Peyer's patch (tissue), 4 donors: ENCODE measurements at places on chromosomes 12 and 14.

DNA sequence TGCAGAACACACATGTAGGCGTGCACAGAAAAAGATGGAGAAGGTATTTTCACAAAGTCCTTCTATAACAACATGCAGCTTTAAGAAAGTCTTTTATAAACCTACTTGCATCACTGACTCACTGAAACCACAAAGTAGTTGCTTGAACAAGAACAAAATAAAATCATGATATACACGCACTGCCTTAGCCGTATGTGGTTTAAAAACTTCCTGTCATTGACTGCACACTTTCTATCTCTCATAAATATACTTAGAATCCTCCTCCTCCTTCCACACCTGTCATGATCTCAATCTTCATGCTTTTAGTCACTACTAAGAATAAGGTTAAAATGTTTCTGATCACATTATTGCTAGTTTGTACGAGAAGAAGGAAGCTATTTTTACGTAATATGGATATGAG is 31.8 kb upstream of the RAD51AP1 start:
- DNase-seq: no peak

DNA sequence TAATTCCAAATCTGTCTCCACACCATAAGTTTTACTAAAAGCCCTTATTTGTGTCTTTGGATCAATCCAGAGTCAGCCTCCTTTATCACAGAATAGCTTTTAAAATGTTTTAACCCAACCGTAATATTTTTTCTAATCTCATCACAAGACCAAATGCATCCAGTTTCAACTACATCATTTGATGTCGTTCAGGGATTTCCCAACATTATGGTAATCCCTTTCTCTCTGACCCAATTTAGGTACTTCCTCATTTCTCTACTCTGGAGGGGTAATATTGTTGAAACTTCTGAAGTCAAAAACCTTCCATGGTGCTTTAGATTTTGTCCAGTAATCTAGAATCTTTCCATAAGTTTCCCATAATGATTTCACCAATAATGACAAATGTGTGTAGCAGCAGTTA is 596.8 kb downstream of the SOX5 start:
- DNase-seq: no peak

GRCh38 chr14:99067141-99067920 is 204.7 kb downstream of the BCL11B start:
- no peak for DNase-seq

GRCh38 chr12:65238609-65239008 is 39.9 kb upstream of the MSRB3 start:
- DNase-seq: no peak

DNA sequence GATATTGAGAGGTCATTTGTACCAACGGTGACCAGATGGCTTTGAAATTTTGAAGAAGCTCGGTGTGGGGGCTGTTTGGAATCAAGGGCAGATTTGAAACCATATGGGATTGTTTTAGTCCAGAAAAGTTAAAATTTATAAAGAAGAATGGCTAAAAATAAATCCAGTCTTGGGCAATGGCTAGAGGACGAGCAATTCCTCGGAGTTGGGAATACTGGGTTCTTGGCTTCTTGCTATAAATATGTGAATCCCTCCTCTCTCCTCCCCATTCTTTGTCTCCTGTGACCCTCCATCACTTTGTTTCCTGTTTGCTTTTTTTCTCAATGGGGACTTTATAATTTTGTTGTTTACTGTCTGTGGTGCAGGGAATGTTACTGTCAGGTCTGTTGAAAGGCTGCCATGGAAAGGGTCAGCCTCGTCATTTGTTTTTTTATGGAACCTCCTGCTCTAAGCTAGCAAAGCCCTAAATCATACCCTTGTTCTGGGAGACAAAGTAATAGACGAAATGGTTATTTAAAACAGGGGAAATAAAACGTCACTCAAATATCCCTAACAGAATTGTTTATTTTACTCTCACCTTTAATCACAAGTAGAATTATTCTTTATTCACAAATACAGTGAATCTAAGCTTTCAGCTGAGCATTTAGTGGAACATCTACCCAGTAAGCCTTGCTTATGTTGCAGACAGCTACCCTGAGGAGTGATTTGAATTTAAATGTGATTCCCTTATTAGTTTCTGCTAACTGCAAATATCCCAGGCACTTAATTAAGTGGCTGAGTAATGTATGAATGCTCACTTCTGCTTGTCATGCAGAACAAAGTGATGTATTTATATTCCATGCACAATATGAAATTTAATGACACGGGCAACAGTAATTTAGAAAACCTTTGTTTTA is 273.1 kb upstream of the NOVA1 start:
- DNase-seq: no peak

DNA sequence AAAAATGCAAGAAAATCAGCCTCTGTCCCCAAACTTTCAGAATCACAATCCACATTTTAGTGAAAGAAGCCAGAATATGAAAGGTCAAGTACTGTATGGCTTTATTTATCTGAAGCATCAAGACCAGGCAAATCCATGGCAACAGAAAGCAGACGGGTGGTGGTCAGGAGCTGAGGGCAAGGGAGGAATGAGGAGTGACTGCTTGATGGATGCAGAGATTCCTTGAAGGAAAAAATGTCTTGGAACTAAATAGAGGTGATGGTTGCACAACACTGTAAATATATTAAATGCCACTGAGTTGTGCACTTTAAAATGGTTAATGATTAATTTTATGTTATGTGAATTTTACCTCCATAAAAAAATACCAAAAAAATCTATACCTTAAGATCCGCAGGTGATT is 165.1 kb downstream of the GXYLT1 start:
- no peak for DNase-seq

GRCh38 chr14:31084385-31084784 is 58.2 kb upstream of the STRN3 start:
- no peak for DNase-seq

GRCh38 chr12:65016881-65017650 is 104.0 kb downstream of the WIF1 start:
- no peak for DNase-seq

GRCh38 chr14:59739794-59740193 is 130.8 kb downstream of the RTN1 start:
- DNase-seq: no peak

DNA sequence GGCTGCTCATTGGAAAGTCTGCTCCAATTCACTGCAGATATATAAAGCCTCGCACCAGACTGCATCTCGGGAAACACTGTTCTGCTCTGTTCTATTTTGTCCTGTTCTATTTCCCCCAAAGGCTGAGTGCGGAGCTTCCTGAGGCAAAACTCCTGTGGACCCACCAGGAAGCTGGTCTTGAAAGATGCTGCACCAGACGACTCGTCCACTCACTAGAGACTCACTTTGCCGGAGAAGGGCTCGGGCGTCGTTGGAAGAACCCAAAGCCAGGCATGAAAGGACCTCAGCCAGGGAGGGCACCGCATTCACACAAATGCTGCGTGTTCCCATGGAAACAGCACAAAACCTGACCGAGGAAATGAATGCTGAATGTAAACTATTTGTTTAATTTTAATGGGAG is 331.2 kb upstream of the SFSWAP start:
- no peak for DNase-seq
